ENCODE measurements at places on chromosomes 2 and 18.

- no peak for DNase-seq
These were observed 21.6 kb upstream of the TMEM17 start for GRCh38 chr2:62527478-62528210.

GRCh38 chr2:48715956-48716355 lies 39.6 kb downstream of the LHCGR start:
- DNase-seq: no peak

DNA sequence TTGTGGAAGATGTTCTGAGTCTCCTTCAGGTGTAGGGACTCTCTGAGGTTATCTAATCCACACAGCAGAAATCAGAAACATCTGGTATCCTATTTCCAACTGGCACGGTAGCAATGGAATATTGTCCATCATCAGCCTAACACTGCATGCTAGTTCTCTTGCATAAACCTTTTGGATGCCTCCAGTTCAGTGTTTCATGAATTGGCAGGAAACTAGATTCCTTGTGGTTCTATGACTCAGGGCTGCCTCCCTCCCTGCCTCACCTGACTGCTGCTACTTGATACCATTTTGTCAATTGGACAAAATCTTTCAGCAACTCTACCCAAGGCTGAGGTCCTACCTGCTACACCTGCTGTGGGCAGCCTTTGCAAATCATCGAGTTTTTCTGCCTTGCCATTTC lies 130.9 kb downstream of the TPGS2 start:
- DNase-seq: no peak

- DNase-seq: no peak
These were observed 63.6 kb upstream of the LTBP1 start for GRCh38 chr2:32882816-32883810.

GRCh38 chr18:79856119-79857007 lies 58.6 kb downstream of the KCNG2 start:
- DNase-seq: no peak

DNA sequence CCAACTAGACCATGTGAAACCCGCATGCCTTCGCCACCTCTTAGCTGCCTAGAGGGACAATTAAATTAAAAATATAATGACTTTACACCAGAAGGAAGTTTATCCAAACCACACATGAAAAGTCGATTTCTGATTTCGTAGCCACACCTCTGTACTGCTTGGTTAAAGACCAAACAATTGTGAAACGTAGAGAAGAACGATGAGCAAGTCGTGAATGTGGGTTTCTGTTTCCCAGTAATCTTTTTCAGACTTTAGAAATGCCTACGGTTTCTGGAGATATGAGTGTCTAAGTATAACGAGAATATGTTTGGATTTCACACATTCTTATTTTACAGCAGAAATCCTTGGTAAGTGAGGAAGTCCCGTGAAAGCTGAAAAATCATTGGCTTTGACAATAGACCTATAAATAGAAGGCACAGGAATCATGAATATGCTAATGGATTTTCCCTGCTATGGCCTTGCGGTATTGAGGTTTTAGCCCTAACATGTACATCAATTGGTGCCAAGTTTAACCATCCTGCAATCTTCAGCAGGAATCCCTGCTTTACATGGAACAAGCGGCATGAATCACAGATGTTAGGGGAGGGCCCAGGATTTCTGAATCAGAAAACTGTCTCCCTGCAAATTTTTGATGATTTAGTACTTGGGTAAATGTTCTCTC lies 105.6 kb downstream of the TTC32 start:
- DNase-seq: no peak

DNA sequence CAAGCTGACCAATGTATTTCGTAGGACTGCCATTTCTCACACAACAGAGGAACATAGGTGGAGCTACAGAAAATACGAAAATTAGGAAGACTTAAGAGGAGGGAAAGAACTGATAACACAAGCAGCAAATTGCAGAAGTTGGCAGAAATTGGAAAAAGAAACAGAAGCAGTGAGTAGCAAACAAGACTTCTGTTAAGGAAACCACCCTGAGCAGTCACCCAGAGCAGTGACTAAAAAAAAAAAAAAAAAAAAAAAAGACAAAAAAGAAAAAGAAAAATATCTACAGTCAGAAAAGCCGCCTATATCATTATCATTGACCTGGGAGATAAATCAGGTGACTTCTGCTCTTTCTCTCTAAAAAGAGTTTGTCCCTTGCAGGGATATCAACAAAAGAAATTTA lies 21.4 kb downstream of the STK17B start:
- DNase-seq: no peak

GRCh38 chr2:210707900-210708299 lies 151.5 kb downstream of the CPS1 start:
- DNase-seq: no peak

DNA sequence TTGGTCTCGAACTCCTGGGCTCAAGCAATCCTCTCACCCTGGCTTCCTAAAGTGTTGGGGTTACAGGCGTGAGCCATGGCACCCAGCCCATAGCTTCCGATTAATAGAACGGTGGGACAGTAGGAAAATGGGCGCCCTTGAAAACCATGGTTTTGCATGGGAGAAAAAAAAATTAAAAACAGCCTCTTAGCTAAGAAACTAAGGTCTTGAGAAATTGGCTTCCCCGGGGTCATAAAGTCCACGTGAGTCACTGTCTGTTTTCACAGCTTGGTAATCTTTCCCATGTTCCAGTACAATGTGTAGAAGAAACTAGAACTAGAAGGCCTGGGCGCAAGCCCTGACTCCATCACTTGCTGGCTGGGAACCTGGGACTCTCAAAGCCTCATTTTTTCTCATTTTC lies 20.7 kb downstream of the B3GNT2 start:
- DNase-seq: no peak

DNA sequence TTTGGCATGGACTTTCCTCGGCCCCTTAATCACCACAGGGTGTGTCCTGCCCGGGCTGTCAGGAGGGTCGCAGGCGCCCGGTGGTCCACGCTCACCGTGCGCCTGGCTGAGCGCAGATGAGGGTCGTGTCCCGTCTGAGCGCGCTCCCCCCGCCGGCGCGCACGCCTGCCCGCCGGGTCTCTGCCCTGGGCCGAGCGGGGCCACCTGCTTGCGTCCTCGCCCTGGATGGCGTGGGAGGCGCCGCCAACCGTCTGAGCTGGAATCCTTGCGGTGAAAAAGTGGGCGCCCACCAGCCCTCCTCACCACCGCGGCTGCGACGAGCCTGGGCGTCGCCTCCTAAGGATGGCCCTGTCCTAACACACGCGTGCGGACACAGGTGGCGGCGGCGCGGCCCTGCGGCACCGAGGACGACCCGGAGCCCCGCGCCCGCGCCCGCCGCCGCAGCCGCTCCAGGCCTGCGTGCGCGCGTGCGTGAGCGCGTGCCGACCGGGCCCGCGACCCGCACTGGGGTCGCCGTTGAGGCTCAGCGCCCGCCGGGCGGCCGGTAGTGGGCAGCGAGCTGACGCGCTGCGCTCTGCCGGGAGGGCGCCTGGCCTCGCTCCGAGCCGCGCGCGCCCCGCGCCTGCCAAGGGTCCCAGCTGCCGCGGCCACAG lies 126.6 kb downstream of the ARHGEF4 start:
- DNase-seq: no peak

DNA sequence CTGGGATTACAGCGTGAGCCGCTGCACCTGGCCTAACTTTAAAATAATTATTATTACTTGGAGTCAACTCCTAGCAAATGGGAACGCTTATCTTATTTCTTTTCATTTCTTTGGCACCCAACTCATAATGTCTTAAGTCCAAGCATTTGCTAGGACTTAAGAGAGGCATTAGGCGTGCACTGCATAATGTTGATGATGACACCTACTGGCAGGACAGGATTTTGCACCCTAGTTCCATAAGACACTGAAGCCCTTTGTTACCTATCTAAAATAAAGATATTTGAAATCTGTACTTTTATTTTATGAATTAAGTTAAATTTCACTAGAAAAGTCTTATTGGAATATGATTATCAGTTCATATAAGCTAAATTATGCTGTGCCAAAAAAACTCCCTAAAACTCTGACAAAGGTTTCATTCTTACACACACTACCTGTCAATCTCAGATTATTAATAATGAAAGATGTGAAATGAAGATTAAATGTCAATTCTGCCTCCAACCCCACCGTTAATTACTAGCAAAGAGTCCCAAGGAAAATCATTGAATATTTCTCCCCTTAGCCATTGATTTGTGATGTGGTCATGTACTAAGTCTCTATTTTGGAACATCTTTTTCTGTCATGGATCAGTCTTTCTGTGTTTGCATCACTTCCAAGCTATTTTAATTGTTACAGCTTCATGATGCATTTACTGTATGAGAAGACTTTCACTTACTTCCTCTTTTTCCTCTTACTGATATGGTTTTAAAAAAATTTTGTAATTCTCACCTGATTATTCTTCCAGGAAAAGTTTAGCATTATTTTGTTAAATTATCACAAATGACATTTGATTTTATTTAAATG lies 12.7 kb upstream of the CDH2 start:
- peak; percentile 56 for DNase-seq

- DNase-seq: no peak
These were observed 64.1 kb downstream of the SLC4A3 start for GRCh38 chr2:219691571-219691970.

DNA sequence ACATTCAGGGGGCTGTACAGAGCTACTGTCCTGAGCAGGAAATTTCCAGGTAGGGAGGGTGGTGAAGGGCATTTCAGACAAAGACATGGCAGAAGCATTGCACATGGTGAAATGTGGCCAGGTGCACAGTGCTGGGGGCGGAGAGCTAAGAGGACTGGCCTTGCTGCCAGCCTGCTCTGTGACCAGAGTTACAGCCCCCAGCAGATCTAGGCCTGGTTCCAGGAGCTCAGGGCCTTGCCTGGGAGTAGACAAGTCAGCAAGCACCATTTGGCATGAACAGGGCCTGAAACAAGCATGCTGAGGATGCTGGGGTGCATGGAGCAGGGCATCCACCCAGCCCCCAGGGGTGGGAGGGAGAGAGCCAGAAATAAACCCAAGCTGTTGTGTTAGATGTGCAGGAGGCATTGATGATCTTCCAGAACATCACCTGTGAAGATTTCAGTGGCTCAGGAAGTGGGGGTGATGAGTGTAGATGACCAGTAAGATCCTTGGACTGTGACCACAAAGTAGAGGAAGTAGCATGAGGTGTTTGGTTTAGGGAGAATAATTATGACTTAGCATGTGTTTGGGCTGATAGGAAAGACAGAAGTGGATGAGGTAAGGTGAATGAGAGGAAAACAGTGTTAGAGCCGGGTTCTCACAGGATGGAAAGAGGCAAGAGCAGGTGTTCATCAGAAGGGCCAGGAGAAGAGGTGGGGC lies 61.1 kb downstream of the COA5 start:
- no peak for DNase-seq

DNA sequence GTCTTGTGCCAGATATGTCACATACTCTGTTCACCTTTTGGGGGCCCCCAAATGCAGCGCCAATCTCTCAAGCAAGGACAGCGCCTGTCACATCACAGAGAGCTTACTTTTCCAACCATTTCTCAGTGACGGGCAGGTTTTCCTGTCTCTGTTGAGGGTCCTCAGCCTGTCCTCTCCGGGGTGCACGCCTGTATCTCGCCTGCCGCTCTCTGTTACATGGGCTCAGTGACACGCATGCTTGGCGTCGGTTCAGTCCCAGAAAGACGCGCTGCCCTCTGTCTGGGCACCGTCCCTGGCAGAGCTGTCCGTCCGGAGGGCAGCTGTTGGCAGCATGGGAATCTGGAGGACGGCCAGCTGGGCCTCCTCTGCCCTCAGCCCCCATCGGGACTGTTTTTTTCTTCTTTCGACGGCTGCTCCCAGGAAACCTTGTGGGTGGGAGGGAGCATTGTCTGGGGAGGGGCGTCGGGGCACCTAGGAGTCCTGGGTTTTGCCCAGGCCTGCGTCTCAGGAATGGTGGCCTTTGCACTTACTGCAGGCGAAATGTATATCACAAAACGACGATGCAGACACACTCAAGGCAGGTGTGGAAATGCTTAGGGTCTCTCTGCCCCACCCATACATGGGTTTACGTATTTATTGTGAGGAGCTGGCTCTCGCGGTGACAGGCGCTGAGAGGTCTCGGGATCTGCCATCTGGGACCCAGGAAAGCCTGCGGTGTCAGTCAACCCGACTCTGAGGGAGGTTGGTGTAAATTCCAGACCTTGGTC lies 30.9 kb downstream of the RTP5 start:
- DNase-seq: no peak

- no peak for DNase-seq
These were observed 183.6 kb downstream of the DCC start for GRCh38 chr18:52523566-52523965.
